RWPE1 (cell line): ENCODE measurements at places on chromosomes 6 and 20.

DNA sequence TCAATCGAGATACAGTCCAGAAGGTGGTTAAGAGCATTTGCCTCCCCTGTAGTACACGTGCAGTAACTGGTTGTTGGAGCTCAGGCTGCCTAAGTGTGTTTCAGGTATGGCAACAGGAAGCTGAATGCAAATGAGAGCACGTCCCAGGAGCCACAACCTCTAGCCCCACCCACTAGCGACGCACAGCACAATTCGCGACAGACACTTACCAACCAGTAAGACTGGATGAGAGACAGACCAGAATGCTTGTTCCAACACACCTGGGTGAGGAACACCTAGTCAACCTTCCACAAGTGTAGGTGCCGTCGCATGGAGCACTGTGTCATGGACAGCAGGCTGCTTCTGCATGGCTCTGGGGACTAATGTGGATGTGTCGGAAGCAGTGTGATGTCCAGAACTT lies 7.2 kb upstream of the SERPINB1 start:
- no peak for DNase-seq

- DNase-seq: no peak
These were observed 66.8 kb upstream of the PTCHD4 start for GRCh38 chr6:48177786-48178185.

- no peak for DNase-seq
These were observed 108.6 kb upstream of the DOK5 start for GRCh38 chr20:54366669-54367344.

DNA sequence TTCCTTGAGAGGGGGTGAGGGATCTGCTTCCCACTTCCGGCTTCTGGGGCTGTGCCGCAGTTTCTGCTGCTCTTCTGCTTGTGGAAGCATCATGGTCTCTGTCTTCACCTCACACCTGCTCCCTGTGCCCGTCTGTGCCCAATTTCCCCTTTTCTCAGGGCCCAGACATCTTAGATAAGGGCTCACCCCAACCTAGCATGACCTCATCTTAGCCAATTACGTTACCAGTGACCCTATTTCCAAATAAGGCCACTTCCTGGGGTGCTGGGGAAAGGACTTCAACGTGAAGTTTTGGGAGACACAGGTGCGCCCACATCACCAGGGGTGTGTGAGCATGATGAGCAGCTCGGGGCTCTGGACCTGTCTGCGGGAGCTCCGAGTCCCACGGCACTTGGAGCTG lies 20.7 kb upstream of the RBBP8NL start:
- DNase-seq: no peak

DNA sequence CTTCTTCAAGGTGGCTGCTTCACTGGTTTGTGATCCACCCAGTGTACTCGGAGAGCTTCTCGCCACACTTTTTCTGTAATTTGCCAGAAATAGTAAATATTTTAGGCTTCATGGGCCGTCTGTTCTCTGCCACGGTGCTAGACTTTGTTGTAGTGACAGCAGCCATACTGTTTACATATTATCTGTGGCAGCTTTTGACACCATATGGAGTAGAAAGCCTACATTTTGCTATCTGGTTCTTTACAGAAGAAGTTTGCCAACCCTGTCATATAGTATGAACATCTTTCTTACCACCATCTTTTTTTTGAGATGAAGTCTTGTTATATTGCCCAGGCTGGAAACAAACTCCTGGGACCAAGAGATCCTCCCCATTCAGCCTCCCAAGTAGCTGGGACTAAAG lies 32.5 kb downstream of the FAM209B start:
- no peak for DNase-seq

- no peak for DNase-seq
These were observed 10.8 kb downstream of the SIM1 start for GRCh38 chr6:100453701-100454521.

DNA sequence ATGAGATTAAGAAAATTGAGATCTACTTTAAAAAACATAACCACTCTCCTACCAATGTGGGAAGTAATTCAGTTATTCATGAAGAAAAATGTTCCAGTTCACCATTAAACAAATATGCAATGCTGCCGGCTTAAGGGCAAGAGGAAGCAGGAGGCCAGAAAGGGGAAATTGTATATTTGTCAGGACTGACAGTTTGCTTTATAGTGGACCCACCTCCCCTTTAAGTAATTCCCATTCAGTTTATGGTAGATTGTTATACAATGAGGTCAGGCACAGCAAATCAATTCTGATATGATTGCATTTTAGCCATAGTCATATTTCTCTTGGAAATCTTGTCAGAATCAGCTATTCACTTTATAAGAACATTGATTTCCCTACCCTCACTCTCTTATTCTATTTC lies 547.8 kb downstream of the FRK start:
- DNase-seq: no peak

DNA sequence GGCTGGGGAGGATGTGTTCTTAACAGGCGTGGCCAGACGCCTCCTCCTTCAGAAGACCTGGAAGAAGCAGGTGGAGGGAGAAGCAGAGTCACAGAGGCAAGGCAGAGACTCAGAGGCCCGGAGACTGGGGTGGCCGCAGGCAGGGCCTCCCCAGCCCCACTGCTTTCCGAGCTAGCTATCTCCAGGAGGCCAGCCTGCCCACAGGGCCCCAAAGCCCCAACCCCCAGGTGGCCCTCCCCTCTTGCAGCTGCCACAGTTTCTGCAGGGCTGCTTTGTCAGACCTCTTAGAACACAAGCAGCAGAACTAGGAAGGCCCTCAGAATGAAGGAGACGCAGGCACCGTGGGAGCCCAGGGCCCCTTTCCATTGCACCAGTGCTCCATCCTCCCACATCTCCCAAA lies 69.0 kb upstream of the MLN start:
- no peak for DNase-seq

- no peak for DNase-seq
These were observed 14.3 kb downstream of the SYNCRIP start for GRCh38 chr6:85628353-85628752.

DNA sequence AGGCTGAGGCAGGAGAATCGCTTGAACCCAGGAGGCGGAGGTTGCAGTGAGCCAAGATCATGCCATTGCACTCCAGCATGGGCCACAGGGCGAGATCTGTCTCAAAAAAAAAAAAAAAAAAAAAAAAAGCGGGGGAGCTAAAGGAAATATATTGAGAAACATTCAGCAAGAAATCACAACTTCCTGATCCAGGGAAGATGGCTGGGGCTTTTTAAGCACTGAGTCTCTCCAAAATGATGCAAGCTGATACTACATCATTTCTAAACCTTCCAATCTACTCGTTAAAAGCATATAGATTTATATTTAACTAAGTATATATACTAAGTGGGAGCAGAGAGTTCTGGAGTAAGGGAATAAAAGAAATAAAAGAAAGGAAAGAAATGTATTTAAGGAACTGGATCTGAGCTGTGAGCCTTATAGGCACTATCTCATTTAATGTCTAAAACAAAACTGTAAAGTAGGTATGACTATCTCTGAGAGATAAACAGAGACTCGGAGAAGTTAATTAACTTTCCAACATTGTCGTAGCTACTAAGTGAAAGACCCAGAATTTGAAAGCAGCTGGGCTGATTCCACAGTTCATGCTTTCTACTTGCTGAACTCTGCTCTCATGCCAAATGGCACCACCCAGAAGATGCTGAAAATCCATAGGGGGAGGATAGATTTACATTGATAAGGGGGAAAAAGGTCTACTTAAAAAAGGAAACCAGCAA lies 215.0 kb upstream of the MARCKS start:
- DNase-seq: no peak

GRCh38 chr6:91299544-91300491 lies 712.9 kb upstream of the MAP3K7 start:
- DNase-seq: no peak

DNA sequence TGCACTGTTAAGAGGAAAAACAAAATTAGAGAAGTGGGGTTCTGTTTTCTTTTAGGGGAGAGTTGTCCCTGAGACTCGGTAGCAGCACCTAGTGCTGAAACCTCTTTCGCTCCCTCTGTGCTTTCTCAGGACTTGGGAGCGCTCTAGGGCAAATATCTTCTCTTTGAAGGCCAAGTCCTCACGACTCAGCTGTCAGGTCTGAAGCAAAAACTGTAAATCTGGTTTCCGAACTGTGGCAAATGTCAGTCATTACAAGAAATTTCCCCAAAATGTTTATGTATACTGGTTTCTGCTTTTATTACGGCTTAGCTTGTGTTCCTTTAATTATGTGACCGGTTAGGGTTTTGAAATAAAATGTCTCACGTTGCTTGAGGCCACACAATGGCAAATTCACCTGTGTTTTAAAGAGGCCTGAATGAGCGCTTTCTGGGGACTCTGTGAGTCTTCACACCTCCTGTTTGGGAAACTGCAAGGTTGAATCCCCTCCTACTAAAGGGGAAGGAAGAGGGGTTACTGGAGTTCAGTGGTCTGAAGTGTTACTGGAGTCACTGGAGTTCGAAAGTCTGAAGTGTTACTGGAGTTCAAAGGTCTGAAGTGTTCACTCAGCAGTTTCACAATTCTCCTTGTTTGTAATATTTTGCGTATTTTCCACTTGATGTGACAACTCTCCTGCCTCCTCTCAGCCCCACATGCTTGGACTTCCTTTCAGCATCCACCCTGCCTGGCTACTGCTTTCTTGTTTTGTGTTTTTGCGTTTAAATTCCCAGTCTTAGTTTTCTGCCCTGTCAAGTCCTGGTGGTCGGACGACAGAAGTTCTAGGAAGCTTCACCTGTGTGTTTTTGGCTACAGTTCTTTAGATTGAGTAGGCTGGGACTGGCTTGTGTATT lies 1.6 kb downstream of the SMPDL3A start:
- DNase-seq: peak; percentile 4

DNA sequence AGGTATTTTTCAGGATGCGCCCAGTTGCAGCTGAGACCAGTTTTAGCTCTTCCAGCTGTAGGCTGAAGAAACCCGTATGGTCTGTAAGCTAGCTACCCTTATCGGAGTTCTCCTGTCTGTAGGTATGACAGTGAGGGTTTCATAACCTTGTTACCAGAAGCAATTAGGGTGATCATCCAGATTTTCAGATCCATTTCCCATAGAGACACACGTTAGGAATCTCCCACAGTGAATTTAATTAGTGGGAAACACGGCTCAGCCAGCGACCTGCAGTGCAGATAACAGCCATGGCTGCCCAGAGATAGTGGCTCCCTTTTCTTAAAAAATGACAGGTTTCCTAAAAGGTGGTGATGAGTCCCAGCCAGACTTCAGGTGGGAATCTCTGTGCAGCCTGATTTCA lies 111.1 kb downstream of the BTBD3 start:
- DNase-seq: no peak

GRCh38 chr6:97842521-97842920 lies 559.5 kb upstream of the MMS22L start:
- no peak for DNase-seq

DNA sequence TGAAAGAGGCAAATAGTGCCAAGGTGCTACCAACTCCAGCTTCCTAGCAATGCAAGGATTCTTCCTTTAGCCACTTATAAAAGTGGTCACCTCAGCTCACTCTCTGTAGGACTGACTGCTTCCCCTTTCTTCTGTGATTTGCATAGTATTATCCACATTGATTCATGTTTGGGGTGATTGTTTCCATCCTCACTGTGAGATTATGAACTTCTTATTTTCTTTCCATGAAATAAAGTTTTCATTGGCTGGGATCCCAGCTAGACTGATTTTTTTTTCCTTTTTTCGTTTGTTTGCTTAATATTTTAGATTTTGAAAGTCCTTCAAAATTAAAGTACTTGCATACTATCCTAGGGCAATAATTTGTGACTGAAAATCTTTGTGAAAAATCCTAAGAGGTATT lies 50.5 kb downstream of the EYA4 start:
- DNase-seq: no peak

DNA sequence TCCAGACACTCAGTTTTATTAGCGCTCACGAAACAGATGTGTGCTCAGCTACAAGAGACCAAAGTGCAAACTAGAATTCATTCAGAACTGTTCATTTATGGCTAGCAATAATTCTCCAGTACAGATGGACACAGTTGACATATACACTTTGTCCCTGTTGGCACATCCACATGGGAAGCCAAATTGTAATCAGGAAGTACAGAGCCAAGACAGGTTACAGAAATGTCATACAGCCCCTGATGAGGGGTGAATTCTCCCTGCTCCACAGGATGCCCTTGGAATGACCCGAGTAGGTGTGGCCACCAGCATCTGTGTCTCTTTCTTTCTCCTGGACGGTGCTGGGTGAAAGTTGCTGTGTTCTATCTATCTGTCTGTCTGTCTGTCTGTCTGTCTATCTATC lies 7.6 kb downstream of the DHX35 start:
- no peak for DNase-seq

DNA sequence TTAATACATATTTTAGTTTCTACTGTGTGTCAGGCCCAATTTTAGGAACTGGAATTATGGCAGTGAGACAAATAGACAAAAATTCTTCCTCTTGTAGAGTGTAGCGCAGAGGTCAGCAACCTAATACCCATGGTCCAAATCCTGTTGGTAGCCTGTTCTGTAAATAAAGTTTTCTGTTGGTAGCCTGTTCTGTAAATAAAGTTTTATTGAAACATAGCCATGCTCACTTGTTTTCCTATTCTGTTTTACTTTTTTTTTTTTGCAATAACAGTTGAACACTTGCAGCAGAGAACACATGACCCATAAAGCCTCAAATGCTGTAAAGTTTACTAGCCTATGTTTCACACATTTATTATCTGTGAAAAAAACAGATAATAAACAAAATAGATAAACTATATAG lies 87.9 kb downstream of the SCAF8 start:
- DNase-seq: no peak

DNA sequence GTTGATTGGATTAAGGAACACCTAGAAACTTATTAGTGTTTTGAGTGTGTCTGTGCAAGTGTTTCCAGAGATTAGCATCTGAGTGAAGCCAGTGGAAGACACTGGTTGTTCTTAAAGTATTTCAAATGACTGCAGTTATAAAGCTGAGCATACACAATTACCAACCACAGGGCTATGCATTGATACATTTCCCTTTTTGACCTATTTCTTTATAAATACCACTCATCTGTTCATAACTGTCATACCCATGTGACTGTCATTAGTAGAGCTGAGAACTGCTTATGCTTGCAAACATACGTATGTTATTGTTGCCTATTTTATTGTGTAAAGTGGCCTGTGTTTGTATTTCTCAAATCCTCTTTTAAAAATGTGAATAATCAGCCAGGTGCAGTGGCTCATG lies 15.3 kb upstream of the ZC3H12D start:
- DNase-seq: no peak

- no peak for DNase-seq
These were observed 508.7 kb downstream of the DOK5 start for GRCh38 chr20:54984104-54984448.

GRCh38 chr6:43683708-43684455 lies 3.7 kb downstream of the MRPS18A start:
- no peak for DNase-seq

- DNase-seq: no peak
These were observed 117.8 kb downstream of the SLC23A2 start for GRCh38 chr20:4883546-4883945.

DNA sequence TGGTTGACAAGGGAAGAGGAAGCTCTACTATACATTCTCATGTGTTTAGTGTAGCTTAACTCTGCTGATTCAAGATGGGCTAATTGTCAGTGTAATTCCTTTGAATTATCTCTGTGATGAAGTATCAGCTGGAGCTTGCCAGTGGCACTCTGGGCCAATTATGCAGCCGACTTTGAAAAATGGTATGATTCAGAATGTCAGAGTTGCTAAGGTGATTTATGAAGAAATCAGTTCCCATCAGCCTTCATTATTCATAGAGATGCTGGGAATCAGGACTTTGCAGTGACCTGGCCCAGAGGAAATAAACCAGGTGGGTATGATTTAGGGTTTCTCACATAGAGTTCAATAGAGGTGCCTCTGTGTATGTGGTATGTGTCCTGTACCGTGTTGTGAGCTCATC lies 33.4 kb downstream of the KCNS1 start:
- peak; percentile 68 for DNase-seq

GRCh38 chr6:157106487-157106886 lies 216.8 kb downstream of the TMEM242 start:
- peak; percentile 89 for DNase-seq
